GDM1 (cell line): ENCODE measurements at places on chromosomes 1 and 21.

DNA sequence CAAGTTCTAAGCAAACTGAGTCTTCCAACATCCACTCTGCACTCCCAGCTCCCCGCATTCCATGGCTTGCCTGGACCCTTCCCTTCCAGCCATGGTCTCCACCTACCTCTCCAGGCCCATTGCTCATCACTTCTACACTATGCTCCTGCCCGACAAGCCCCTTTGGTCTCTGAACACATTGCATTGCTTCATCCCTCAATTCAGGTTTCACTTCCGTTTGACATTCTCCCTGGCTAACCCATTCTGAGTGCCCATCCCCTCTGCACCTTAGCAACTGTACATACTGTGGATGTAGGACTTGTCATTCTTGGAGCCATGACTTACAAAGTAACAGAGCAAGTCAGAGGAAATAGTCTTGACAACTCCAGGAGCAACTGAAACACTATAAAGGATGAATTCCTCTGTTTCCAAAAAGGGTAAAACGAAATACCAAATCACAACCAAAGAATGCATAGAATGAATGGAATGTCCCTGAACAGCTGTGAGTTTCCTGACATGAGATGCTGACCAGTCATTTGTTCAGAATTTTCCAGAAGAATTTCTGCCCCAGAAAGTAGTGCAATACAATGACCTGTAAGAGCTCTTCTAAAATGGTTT, 66.7 kb downstream of the KCNJ6 start:
- DNase-seq, result no peak

- DNase-seq, result no peak
Measured at GRCh38 chr21:40733024-40733397, 113.9 kb downstream of the DSCAM start.

DNA sequence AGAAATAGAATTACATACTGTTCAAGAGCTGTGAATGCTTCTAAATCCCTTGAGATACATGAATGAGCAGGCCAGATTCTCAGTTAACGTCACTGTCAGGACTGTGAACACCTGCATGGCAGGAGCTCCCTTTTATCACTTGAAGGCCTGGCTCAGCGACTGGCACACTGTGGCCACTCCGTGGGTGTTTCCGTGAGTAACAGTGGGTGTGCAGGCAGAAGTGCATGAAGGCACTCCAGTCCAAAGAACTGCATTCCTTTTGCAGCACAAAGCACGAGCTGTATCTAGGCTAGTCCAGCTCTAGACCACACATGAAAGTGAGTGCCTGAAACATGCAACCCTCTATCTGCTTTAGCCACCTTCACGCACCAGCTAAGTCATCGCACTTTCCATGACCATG, 9.6 kb upstream of the SIM2 start:
- DNase-seq, result no peak

- DNase-seq, result peak; percentile 83
Measured at GRCh38 chr1:96362623-96363022, 359.0 kb upstream of the PTBP2 start.

GRCh38 chr1:30325085-30325935, 398.1 kb downstream of the MATN1 start:
- no peak for DNase-seq

GRCh38 chr1:115706587-115707425, 61.7 kb downstream of the CASQ2 start:
- DNase-seq, result peak; percentile 19

DNA sequence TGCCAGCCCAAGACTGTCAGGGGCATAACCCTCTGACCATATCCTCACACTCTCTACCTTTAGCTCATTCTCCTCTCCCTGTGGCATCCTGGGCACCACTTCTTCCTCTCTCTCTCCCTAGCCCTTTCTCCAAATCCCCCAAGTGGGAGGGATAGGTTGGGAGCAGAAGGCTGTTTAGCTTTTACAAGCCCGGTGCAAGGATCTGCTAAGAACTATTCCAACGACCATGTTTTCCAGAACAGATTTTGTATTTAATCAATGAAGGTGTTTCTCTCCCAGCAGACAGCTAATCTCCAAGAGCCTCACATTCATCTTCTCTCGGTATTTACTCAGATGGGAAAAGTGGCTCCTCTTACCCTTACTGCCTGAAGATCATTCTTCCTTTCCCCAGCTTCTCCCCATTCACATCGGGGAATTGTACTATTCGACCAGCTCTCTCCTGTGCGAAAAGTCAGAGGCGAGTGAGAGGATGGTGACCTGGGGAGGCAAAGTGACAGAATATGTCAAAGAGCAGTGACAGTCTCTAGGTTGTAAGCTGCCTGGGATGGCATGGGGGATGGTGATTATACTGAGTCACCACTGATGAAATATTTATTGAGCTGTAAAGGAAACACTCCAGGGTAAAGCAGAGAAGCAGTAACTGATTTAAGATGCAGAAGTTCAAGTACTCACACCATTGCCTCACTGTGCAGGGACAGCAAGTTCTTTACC, 47.0 kb upstream of the RBM15 start:
- no peak for DNase-seq

DNA sequence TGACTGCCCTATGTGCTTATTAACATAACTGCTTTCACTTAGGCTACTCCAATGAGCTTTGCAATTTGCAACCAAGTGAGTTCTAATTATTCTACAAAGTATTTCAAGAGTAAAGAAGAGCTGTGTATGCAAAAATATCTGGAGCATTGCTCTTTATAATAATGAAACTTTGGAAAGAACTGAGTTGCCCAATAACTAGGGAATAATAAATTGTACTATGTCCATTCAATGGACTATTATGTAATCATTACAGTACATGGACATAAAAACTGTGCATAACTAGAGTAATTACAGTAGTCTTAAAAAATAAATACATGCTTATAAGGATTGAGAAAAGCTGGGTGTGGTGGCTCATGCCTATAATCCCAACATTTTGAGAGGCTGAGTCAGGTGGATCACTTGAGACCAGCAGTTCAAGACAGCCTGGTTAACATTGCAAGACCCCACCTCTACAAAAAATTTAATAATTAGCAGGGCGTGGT, 70.3 kb upstream of the JAK1 start:
- no peak for DNase-seq

DNA sequence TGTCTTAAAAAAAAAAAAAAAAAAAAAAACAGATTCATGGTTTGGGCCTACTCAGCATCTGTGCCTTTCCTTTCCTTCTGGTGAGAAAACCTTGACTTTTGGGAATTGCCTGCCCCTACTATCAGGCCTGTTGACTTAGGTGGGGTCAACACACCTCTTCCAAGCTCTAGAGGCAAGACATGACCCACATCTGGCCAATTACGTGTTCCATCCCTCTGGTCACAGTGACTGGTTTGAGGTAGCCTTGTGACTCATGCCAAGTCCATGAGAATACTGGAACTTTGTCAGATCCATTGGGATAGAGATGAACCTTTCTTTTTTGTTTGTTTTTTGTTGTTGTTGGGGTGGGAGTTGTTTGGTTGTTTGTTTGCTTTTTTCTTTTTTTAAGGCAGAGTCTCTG, 37.3 kb upstream of the KHDRBS1 start:
- DNase-seq, result no peak

GRCh38 chr1:101769520-101769919, 227.2 kb downstream of the OLFM3 start:
- no peak for DNase-seq

DNA sequence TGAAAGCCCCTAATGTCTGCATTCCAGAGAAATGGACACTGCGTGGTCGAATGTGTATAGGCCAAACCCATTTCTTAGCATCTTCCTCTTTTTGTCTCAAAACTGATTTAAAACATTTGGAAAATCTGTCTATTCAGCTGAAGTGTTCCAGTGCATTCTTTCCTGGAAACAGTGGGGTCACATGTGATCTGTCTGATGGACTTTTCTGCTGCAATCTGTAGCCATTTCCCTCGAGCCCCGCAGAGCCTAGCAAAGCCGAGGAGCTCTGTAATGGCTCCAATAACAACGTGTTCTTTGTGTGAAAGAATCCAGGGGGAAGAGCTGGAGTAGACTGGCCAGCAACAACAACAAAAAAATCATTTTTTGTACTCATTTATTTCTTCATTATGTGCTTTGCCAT, 329.3 kb downstream of the BARHL2 start:
- DNase-seq, result no peak

DNA sequence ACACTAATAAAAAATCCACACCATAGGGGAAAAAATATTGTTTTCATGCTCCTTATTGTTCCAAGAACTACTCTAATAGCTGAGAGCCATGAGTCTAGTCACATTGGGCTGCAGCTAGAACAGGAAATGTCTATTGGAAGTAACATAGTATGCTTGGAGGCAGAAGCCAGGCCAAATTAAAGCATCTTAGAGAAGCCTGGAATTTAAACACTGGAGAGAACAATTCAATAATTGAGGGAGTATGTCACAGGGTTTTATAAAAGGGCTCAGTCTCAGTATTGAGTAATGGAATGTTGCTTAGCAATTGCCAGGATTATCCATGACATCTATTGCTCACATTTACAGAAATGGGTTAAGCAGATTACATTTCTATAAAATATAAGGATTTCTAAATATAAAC, 471.3 kb downstream of the LMO4 start:
- DNase-seq, result no peak

GRCh38 chr1:87588495-87588894, 259.8 kb downstream of the LMO4 start:
- DNase-seq, result no peak

- DNase-seq, result no peak
Measured at GRCh38 chr1:1543706-1544099, 3.3 kb upstream of the TMEM240 start.
